ENCODE measurements at places on chromosomes 4 and X. TPM values are rescaled to one million over a fixed set of nuclear protein-coding genes. Genes with fewer than 3 reads are reported as not detected.

GRCh38 chrX:136551410-136551809 is 19.4 kb downstream of the VGLL1 start:
- H3K4me1 ChIP-seq: no peaks in the 10 kb centered on the region
- no peaks in the 10 kb centered on the region for H3K27me3 ChIP-seq
- no peaks in the 10 kb centered on the region for H3K36me3 ChIP-seq
- no peak for ATAC-seq
- H3K27ac ChIP-seq: no peak overlapping the region
- no peak overlapping the region for H3K4me3 ChIP-seq

DNA sequence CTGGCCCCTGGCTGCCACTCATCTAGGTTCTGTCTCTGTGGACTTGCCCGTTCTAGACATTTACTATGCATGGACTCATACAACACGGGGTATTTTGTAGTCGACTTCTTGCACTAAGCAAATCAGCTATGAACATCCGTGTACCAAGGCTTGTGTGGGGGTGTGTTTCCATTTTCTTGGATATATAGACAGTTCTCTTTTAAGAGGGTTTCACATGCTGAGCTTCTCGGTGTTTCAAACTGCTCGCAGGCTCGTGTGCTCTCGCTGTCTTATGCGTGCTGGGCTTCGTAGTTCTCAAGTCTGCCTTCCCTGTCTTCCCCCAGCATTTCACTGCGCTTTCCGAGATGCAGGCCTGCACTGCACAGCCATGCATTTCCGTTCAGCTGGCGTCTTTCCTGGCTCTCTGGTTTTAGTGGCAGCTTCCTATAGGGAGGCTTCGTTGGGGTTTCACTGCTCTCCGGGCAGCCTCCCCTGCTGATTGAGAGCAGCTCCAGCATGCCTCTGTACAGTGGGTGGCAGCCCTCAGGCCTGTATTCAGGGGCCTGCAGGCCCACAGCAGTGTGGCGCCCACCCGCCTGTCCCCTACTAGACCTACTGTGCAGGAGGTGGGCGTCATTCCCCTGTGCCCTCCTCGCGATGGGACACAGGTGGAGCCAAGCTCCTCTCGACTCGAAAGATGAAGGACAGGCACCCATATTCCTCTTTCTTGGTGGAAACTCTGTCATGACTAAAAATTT is 27.6 kb downstream of the ZBTB49 start:
- H3K4me3 ChIP-seq: no peak overlapping the region
- ATAC-seq: no peak
- peaks cover 87% of the 10 kb centered on the region for H3K36me3 ChIP-seq
- H3K27ac ChIP-seq: no peak overlapping the region

DNA sequence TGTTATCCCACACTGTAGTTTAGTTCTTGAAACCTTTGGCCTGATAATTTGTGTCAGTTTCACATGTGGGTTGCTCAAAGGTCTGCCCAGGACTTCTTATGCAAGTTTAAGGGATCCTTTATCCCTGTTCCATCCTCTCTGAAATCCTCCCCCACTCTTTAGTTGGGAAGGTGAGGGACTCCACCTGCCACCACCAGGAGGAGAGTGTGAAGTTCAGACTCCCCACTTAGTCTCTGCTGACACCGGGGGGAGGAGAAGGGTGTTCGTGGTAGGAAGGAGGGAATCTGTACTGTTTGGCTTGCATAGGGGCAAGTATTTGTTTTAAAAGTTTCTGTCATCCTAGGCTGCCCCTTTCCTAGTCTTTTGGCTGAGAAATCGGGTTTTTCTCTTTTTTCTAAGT is 211.8 kb downstream of the PPP4R3C start:
- H3K4me3 ChIP-seq: no peak overlapping the region
- no peak for ATAC-seq
- no peak overlapping the region for H3K27ac ChIP-seq
- no peaks in the 10 kb centered on the region for H3K27me3 ChIP-seq
- H3K36me3 ChIP-seq: no peaks in the 10 kb centered on the region
- H3K4me1 ChIP-seq: no peaks in the 10 kb centered on the region

DNA sequence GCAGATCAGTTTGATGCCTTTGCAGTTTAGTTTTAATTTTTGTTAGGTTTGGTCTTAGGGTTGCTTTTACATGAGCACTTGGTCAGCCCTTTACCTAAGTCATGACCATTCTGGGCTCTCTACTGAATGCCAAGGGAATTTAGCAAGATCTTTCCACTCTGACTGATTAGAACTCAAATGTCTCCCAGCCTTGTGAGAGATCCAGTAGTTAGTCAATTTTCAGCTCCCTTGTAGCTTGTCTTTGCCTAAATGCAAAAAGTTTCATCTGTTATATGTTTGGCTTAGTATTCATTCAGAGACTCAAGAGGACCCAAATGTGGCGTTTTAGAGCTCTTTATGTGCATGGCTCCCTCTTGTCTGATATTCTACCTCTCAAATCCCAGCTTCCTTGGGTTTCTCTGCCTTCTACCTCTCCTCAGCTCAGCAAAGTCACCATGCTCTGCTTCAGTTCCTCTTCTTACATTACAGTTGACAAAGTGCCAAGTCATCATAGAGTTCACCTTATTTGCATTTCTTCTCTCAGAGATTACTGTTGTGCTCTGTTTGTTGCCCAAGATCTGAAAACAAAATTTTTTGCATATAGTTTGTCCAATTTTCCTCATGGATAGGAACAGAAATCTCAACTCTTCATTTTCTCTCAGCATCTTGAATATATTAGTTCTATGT is 17.5 kb upstream of the JAKMIP1 start:
- H3K27me3 ChIP-seq: peaks cover 35% of the 10 kb centered on the region
- no peaks in the 10 kb centered on the region for H3K36me3 ChIP-seq
- H3K27ac ChIP-seq: no peak overlapping the region
- ATAC-seq: no peak
- no peak overlapping the region for H3K4me3 ChIP-seq
- H3K4me1 ChIP-seq: no peaks in the 10 kb centered on the region

DNA sequence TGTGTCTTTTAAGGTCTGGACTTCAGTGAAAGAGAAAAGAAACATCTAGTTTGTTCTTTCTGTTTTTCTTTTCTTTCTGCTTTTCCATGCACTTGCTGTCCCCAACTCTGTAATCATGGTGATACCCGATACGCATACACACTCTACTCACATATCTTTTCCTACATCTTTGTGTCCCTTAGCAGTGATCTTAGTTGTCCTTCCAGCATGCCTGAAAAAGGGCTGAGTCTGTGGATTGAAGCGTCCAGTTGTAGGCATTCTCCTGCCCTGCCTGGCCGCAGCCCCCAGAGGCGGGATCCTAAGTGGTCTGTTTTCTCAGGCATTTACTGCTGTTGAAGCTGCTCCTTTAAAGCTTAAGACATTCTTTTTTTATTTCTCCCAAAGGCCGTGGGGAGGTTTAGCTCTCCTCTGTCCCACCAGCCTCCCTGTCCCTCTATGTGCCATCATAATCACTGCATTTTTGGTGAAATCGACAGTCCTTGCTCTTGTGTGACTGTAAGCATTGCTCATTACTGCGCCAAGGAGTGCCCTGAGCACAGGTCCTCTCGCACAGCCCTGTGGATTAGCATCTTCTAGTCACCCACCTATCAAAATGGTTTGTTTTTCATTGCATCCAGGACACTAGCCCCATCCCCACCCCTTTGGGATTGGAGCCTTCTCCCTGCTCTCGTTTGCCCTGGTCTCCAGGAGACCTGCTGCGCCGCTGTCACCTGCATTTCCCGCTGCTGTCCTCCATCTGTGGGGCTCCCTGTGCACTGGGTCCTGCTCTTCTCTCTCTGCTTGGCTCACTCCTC is 4.4 kb downstream of the RGS12 start:
- peaks cover 12% of the 10 kb centered on the region for H3K4me1 ChIP-seq
- ATAC-seq: no peak
- H3K27ac ChIP-seq: no peak overlapping the region
- H3K36me3 ChIP-seq: no peaks in the 10 kb centered on the region

GRCh38 chr4:75385106-75385505 is 129.1 kb downstream of the RCHY1 start:
- no peak overlapping the region for H3K4me3 ChIP-seq
- no peaks in the 10 kb centered on the region for H3K36me3 ChIP-seq
- no peaks in the 10 kb centered on the region for H3K4me1 ChIP-seq
- H3K27me3 ChIP-seq: peaks cover 1% of the 10 kb centered on the region
- no peak for ATAC-seq
- no peak overlapping the region for H3K27ac ChIP-seq

DNA sequence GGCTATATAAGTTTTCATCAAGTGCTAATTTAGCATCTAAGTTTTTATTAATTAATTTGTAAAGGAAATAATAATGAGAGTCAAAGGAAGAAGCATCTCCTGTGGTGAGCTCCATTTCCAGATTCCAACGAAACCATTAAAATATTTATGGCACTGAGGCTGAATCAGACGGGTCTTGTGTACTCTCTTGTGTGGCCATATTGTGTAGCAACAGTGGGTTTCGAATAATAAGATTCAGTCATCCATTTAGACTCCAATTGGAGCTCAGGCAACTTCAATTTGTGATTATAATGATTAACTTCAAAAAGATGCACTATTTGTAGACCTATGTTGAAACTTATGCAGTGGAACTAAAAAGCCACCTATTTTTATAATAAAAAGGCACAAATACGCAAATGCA is 82.4 kb downstream of the SNCA start:
- H3K36me3 ChIP-seq: no peaks in the 10 kb centered on the region
- no peaks in the 10 kb centered on the region for H3K4me1 ChIP-seq
- no peak for ATAC-seq
- H3K27ac ChIP-seq: no peak overlapping the region
- peaks cover 7% of the 10 kb centered on the region for H3K27me3 ChIP-seq

DNA sequence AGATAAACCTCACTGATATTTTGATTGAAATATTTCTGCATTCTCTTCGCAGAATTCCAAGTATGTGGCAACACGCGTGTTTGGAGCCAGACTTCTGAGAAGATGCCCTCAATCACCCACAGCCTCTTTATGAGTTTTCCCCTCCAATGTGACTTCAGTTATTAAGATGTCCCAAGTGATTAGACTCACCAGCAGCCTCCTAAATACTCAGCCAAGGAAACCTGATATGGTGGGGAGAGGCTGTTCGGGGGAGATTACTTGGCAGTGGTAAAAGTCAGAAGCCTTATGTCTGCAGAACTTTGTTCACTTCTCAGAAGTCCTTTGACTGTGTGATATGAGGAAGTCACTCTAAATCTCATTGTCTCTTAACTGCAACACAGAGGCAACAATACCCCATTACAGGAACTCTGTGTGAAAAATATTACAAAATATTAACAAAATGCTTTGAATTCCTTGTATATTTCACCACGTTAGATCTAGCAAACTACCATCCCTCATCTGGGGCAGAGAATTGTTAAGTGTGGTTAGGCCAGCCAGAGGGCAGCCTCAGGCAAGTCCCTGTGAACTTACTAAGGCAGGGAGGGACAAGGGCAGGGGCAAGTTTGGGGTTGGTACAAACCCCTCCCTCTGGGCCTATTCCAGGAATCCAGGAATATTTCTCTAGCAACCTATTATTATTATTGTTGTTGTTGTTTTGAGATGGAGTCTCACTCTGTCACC is 151.4 kb upstream of the USP9X start:
- no peaks in the 10 kb centered on the region for H3K27me3 ChIP-seq
- peak; percentile 45 for ATAC-seq
- peak overlapping the region; percentile 98 for H3K27ac ChIP-seq
- H3K36me3 ChIP-seq: peaks cover 5% of the 10 kb centered on the region
- peaks cover 5% of the 10 kb centered on the region for H3K4me1 ChIP-seq
- peak overlapping the region; percentile 78 for H3K4me3 ChIP-seq

The ZMAT1 gene
- 0.86 TPM for total RNA-seq

The ATOH1 gene
- total RNA-seq: not detected

The TNIP3 gene
- total RNA-seq: 7.5 TPM

The ASB12 gene
- not detected for total RNA-seq

The TXK gene
- total RNA-seq: 26.8 TPM

The METAP1 gene
- total RNA-seq: 64.1 TPM

The MAOA gene
- total RNA-seq: 4.5 TPM

Data from activated T-helper 17 cell treated with anti-CD3 and anti-CD28 coated beads, Interleukin-2, amount 50 U/mL, for 72 hours (primary cell).